CD4-positive, alpha-beta T cell treated with Interleukin-15 for 1 hour (primary cell): ENCODE measurements at places on chromosomes 4 and X.

- no peak for DNase-seq
These were observed 36.7 kb downstream of the UBQLN2 start for GRCh38 chrX:56600141-56600540.

DNA sequence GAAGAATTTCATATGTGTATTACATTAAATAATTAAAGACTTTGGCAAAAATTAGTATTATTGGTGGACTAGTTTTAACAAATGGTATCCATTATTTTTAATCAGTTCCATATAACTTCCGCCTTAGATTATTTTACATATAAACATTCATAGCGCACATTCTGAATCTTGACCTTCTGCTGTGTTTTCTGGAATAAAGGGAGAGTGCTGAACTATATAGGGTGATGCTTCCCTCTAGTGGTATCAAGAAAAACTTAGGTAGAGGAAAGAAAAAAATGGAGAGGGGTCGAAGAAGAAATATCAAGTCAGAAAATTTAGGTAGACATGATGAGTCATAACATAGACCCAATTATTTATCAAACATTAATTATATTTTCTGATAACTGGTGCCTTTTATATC is 155.6 kb upstream of the PACRGL start:
- DNase-seq, result no peak

- DNase-seq, result no peak
These were observed 7.0 kb upstream of the HS6ST2 start for GRCh38 chrX:132965461-132965860.

DNA sequence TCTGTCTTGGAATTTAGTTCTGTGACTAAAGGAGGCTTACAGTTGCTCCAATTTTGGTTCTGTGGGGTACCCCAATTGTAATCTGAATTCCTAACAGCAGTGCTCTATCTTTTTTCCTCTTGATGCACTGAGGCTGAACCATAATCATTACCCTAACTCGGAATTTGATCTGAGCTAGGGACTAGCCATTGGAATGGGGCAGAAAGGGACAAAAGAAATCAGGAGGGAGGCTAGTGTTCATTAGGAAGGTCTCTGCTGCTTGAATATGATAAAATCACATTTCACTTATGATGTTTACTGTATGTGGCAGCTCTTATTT is 2.7 kb downstream of the KLF3 start:
- DNase-seq, result no peak
